Pons (tissue), 1 donor: ENCODE measurements at places on chromosomes 7 and 10.

DNA sequence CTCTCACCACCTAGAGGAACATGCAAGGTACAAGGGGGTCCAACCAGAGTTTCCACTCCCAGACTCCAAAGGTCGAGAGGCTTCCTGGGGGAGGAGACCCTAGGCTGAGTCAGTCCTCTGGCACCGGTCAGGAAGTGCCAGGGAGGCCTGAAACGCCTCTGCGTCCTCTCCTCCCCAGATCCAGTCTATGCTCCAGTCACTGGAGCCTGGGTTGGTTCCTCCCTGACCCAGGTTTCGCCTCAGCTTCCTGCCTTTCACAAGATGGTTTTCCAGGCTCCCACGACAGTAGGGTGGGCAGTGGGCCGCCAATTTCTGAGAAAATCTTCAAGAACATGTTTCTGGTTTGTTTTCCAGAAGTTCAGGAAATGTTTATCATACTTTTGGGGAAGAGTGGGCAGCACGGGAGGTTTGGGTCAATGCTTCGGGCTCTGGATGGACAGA, 30.0 kb downstream of the DUSP5 start:
- DNase-seq, result no peak

- DNase-seq, result no peak
Measured at GRCh38 chr10:60206735-60207134, 182.9 kb downstream of the ANK3 start.

GRCh38 chr10:132111121-132111731, 45.5 kb downstream of the JAKMIP3 start:
- DNase-seq, result no peak

- DNase-seq, result no peak
Measured at GRCh38 chr7:115968171-115968570, 62.4 kb downstream of the TFEC start.

- no peak for DNase-seq
Measured at GRCh38 chr10:86596266-86596665, 58.1 kb upstream of the OPN4 start.

GRCh38 chr10:109933984-109934565, 10.8 kb upstream of the XPNPEP1 start:
- no peak for DNase-seq

- DNase-seq, result peak; percentile 82
Measured at GRCh38 chr7:134018306-134018705, 108.8 kb upstream of the LRGUK start.
